ENCODE measurements at places on chromosomes 4 and X.

- DNase-seq, result no peak
These were observed 283.2 kb upstream of the PCDH10 start for GRCh38 chr4:132865922-132866321.

DNA sequence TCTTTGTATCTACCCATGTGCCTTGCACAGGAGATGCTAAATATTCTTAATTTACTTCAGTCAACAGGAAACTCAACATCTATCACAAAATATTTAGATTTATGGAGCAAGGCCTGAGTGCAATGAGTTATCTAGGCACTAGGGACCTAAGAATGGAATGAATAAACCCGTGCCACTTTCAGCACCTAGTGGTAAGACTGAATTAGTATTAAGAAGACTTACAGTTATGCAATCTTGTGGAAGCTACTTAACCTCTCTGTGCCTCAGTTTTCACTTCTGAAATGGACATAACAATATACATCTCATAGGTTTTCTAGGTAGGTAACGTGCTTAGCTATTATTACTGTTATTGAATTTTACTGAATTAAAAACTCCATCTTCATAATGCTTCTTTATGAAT is 144.6 kb upstream of the MAP3K15 start:
- DNase-seq, result no peak

- peak; percentile 50 for DNase-seq
These were observed 33.5 kb downstream of the GUCY2F start for GRCh38 chrX:109448282-109448938.

DNA sequence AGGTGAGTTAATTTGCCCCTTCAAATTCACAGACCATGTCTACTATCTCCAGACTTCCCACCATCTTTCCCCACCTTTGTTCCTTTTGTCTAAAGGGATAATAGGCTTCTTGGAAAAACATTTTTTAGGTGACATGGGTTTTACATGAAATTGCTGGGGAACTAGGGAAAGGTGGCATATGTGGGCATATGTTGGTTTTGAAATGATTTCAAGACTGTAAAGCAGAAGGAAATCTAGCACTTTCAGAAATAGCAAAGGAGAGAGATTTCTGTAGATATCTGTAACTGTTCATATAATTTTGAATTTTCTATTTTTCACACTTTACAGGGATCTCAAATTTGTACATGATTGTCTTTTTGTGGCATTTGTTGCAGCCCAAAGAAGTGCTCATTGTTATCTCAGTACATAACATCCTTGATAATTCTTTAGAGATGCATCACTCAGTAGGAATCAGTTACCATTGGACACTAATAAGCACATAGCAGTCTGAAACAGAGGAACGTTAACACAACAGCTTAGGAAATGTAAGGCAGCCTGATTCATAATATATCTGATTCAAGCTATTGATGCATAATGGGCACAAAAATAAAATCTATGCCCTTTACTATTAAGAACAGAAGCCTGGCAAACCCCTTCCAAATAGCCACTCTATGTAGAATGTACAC is 659.7 kb downstream of the CENPC start:
- DNase-seq, result no peak

- DNase-seq, result no peak
These were observed 46.7 kb downstream of the ENPP6 start for GRCh38 chr4:184171011-184171410.

DNA sequence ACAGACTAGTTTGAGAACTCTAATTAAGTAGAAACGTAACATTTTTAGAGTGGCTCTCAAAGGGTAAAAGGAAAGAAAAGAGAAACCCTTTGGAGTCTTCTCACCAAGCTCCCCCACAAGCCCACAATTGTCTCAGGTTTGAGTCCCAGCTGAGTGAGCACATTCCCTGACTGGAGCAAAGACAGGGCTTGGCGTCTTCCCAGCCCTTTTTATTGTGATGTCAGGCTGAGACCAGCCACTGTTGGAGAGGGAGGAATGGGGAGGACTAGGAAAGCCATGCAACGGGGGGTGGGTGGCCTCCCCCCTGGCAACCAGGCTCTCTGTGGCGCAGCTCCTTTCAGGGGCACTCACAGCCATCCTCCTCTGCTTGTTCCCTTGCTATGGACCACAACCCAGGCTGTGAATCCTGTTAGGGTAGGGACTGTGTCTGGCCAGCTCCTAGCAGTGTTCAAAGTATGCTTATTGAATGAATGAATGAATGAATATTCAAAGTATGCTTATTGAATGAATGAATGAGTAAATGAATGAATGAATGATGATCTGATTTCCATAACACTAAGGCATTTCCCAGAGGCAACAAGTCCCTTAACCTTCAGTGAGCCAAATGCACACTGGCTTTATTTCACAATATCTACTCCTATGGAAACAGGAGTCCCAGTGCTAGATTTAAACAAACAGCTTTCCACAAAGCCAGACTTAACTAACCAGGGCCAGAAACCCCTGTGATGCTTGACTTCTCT is 413.3 kb downstream of the MID1IP1 start:
- peak; percentile 17 for DNase-seq

- DNase-seq, result no peak
These were observed 1.1 kb downstream of the PLAC8 start for GRCh38 chr4:83113429-83113786.

DNA sequence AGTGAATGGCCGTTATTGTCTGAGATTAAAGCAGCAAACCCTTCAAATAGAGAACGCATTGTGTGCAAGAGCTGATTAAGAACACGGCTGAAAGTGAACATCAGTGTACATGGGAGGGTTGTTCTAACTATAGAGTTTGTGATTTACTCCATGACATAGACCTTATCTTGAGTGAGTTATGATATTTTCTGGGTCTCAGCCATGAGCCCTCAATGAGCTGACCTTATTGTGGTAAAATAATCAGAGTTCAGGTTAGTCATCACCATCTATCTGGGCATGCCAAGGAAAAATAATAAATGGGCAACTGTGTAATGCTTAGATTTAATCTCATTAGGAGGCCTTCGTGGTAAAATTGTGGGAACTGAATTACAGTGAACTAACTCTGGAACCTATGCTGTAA is 33.2 kb upstream of the CLDN24 start:
- peak; percentile 35 for DNase-seq
